Midbrain (tissue), 1 donor: ENCODE measurements at places on chromosomes 4 and X.

DNA sequence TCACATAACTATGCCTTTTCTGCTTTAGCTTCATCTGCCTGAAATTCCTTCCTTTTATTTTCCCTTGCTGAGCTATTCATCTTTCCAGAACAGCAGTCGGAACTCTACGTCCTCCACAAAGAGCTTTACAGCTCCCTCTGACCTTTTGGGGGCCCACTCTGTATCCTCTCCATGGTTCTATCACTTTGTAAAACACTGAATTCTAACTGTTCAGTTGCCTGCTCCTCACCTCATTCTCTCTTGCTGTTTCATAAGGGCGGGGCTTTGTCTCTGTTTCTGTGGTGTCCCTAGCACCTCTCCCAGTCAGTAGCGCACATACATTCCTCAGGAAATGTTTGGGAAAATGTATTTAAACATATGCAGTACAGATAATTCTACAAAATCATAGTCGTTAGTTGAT lies 737.0 kb downstream of the RAB28 start:
- DNase-seq, result no peak

GRCh38 chr4:22850055-22850454 lies 157.3 kb downstream of the GBA3 start:
- no peak for DNase-seq

DNA sequence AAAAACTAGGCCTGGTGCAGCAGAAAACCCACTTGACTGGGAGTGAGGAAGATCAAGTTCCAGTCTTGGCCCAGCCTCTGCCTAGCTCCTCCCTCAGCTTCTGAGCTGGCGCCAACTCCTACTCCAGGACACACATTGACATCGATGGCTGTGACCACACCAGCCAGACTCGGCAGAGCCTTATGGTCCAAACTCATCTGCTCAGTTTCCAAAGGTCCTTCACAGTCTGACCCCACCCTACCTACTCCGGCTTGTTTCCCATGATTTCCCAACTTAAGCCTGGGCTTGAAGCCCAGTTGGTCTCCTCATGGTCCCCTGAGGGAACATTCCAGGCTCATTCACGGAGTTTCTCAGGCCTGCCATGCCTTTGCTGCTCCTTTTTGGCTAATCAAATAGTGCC lies 10.1 kb downstream of the ELF4 start:
- DNase-seq, result no peak

- no peak for DNase-seq
Observed at GRCh38 chrX:128518508-128518907, 466.3 kb upstream of the ACTRT1 start.

GRCh38 chr4:24968278-24968677 lies 55.4 kb upstream of the CCDC149 start:
- no peak for DNase-seq

DNA sequence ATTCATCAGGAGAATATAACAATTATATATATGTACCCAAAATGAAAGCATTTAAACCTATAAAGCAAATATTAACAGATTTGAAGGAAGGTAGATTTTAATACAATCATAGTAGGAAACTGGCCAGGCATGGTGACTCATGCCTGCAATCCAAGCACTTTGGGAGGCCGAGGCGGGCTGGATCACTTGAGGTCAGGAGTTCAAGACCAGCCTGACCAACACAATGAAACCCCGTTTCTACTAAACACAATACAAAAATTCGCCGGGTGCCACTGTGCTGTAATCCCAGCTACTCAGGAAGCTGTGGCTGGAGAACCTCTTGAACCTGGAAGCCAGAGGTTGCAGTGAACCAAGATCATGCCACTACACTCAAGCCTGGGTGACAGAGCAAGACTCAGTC lies 118.3 kb downstream of the KCNIP4 start:
- DNase-seq, result no peak

DNA sequence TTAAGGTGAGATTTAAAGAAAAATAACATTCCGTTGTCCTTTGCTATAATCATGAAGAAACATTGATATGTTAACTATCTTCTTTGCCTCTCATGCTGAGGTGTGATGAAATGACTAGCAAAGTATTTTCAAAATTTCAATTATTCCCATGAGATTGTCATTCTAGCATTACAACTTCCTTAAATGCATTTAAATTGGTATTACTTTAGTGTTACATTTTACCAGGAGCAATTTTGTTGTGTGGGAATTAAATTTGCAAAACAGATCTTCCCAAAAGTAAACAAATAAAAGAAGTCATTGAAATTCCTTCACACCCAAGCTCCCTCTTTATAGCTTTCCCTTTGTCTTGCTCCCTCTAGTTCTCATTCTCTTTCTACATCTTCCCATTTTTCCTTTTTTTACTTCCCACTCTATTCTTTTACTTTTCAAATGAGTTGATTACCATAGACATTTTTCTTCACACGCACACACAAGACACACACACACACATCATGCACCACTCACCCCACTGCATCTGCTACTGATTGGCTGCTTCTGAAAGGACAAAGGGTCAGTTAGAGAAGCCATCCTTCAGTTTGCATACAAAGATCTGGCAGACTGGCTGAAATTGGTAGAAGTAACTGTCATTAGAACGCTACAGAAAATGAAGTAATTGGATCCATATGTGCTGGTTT lies 10.0 kb upstream of the APELA start:
- no peak for DNase-seq

DNA sequence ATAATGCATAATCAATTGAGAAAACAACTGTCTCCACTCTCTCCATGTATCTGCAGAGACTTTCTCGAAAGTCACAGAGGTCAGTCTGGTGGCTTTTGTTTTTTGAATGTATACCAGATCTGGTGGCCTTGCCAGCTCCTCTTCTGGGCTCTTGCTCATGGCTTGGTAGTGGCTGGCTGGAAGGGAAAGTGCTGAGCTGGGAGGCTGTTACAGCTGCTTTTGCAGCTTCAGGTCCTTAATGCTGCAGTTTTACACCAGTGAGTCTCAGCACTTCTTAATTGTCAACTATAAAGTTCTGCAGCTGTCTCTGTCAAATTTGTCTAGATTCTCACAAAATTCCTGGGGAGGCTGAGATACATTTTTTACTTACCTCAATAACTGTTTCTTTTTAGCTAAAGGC lies 390.0 kb downstream of the GRXCR1 start:
- no peak for DNase-seq

DNA sequence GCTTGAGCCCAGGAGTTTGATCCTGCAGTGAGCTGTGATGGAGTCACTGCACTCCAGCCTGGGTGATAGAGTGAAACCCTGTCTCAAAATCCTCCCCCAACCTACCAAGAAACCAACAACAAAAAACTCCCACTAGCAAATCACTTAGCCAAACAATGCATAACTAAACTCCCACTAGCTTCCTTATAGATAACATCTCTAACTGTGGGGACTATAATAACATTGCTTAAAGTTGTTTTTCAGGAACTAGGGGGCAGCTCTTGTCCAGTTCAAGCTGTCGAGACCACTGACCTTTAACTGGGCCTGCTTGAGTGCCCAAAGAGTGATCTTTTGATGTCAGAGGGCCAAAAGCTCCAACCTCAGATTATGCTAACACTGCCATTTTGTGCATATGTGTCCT lies 81.7 kb downstream of the FREM3 start:
- DNase-seq, result no peak
